Hepatocyte (in vitro differentiated cells): ENCODE measurements at places on chromosomes 13 and 19.

DNA sequence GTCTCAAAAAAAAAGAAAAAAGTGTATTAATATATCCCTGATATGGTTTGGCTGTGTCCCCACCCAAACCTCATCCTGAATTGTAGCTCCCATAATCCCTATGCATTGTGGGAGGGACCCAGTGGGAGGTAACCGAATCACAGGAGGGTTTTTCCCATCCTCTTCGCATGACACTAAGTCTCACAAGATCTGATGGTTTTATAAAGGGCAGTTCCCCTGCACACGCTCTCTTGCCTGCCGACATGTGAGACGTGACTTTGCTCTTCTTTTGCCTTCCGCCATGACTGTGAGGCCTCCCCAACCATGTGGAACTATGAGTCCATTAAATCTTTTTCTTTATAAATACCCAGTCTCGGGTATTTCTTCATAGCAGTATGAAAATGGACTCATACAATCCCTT is 17.7 kb downstream of the STK24 start:
- DNase-seq = no peak

DNA sequence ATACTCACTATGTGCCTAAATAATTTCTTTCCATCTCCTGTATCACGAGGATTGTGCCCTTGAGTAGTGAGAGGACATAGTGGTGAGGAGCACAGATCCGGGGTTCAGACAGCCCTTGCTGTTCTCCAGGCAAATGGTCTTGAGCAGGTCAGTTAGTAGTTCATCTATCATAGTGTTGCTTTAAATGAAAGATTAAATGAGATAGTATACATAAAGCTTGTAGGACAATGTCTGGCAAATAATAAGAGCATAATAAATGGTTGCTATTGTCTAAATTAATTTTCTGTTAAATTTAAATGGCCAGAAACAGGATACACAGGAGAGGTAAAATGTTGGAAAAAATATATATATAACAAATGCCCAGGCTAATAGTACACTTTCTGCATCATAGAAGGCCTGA is 23.4 kb downstream of the FAM124A start:
- DNase-seq = no peak

DNA sequence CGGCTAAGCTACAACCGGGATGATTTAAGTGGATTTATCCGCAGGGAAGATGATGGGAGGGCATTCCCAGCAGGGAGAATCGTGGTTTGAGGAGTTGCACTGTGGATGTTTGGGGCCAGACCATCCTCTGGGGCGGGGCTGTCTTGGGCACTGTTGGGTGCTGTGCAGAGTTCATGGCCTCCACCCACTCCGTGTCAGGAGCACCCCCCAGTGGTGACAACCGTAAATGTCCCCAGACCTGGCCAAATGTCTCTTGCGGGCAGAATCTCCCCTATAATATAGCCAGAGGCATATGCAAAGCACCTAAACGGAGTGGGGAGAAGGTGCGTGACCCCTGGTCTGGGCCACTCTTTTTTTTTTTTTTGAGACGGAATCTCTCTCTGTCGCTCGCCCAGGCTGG is 40.2 kb downstream of the SMIM24 start:
- DNase-seq = no peak

DNA sequence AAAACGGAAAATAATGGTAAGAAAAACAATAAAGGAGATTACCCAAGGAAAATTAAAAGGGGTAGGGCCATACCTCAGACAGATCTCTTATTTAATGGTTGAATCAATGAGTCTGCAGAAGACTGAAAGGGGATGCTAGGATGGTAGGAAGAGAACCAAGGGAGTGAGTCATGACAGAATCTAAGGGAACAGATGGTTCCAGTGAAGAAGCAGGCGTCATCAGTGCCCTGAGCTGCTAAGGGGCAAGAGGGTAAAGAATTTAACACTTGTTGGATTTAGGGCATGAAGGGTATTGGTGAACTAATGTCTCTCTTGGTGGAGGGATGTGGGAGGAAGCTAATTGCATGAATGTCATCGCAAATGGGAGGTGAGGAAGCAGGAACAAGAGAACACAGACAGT is 329.2 kb upstream of the TSHZ3 start:
- no peak for DNase-seq
